Activated naive CD8-positive, alpha-beta T cell treated with anti-CD3 and anti-CD28 coated beads, Interleukin-2, amount 50 U/mL, for 16 hours (primary cell): ENCODE measurements at places on chromosomes 7 and 10.

DNA sequence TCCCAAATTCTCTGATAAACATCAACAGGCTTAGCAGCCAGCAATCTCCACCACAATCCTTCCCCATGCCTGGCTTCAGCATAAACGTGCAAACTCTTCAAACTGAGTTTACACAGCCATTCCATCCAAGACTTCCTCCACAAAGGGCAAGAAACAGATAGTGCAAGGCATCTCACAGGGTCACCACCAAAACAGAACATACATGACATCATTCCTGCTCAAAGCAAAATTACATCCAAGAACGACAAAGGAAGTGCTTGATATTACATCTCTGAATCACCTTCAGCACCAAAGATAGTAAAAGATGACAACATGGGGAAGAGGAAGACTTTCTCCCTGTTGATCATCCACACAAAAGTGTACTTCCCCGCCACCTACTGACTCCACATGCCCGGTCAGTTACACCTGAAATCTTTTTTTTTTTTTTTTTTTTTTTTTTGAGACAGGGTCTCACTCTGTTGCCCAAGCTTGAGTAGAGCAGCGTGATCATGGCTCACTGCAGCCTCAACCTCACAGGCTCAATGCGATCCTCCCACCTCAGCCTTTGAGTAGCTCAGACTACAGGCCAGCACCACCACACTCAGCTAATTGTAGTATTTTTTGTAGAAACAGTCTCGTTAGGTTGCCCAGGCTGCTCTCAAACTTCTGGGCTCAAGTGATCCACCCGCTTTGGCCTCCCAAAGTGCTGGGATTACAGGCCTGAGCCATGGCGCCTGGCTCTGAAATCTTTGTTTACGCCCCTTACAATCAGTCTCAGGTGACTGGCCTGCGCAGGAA is 127.5 kb downstream of the PARD3 start:
- DNase-seq: no peak

- no peak for DNase-seq
Measured at GRCh38 chr10:24254180-24254579, 45.2 kb downstream of the KIAA1217 start.

- DNase-seq: no peak
Measured at GRCh38 chr10:110358869-110359629, 54.3 kb upstream of the SMNDC1 start.

GRCh38 chr10:23192712-23193434 is 761 bp downstream of the PTF1A start:
- no peak for DNase-seq

DNA sequence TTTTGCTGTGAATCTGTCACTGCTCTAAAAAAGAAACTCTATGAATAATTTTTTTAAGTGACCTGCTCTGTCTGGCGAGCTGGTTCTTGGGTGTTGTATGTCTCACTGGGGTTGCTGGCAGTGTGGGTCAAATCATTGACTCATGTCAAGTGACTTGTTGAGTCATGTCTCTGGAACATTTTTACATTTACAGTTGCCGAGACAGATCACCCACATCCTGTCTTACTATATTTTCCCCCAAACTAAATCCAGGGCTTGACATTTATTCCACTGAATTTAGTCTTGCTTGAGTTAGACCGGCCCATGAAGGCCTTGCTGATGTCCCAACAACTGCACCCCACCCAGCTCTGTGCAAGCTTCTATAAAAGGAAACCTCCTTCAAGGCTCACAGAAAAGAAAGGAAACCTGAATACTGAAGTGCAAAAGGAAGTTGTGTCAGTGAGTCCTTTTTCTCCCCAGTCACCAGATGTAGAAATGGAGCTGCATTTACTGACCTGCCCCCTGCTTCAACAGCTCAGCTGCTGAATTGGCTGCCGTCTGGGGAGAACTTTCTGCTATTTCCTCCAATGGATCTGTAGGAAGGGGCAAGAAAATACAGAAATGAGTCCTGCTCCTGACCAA is 290.3 kb downstream of the TNS3 start:
- no peak for DNase-seq

DNA sequence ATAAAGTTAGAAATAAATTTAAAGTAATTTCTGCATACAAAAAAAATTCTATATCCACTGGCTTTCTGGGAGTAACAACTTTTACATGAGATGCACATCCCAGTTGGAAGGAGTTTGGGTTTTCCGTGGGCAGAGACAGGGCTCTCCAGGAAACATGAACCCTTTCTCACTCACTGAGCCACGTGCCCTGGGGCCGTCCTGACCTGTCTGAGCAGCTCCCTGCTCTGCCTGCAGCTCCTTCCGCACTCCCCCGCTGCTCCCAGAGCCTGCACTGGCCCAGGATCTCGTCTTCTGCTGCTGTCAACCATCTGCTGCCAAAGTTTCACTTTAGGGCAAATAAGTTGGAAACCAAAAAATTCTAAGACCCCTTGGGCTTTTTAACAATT is 169.1 kb downstream of the DIP2C start:
- no peak for DNase-seq

GRCh38 chr7:156823435-156823834 is 69.5 kb downstream of the LMBR1 start:
- DNase-seq: no peak

GRCh38 chr10:45464958-45465567 is 91.0 kb downstream of the ALOX5 start:
- DNase-seq: peak; percentile 54

GRCh38 chr7:16317406-16317805 is 103.9 kb downstream of the CRPPA start:
- no peak for DNase-seq

DNA sequence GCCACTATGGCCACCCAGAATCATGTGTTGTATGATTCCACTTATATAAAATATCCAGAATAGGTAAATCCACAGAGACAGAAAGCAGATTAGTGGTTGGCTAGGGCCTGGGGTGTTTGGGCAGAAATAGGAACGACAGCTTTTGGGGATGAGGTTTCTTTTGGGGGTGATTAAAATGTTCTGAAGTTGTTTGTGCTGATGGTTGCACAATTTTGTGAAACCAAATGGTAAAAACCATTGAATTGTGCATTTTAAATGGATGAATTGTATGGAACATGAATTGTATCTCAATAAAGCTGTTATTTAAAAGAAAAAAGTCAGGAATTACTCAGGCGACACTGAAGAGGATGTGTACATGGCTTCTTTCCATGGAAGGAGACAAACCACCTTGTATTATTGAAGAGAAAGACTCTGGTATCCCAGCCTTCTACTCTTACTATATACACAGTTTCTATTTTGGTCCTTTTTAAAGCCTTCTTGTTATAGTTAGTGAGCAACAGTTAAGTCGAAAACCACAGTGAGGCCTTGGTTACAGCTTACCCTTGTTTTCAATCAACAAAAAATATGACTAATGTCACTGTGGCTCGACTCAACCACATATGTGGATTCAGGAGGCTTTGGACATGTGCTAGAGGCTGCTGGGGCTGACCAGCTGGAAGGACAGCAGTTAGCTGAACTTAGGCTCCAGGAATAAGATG is 57.1 kb upstream of the KMT2E start:
- no peak for DNase-seq

DNA sequence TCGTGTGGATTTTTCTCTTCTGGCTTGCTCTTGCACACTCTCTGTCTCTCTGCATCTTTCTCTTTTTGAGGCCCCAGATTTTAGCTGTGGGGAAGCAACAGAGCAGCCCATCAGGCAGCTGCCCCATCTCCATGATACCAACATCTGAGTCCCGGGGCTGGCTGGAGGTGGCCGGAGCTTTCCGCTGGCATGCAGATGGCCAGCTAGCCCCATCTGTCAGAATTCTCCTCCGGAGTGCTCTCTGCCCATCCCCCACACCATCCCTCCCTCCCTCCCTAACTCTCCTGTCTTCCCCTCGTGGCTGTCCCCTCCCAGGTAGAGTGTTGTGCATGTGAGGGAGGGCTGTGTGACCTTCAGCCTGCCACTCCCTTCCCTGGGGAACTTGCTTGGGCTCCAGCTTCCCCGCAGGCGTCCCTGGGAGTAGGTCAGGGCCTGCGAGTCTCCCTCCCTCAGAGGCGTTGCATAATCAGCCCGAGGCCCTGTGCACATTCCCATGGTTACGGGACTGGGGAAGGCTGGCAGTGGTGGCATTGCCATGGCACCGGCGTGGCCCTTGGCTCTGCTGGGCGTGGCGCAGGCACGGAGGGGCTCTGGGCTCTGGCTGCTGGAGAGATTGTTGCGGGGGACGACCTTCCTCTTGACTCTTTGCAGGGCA is 24.7 kb downstream of the GHRHR start:
- no peak for DNase-seq

DNA sequence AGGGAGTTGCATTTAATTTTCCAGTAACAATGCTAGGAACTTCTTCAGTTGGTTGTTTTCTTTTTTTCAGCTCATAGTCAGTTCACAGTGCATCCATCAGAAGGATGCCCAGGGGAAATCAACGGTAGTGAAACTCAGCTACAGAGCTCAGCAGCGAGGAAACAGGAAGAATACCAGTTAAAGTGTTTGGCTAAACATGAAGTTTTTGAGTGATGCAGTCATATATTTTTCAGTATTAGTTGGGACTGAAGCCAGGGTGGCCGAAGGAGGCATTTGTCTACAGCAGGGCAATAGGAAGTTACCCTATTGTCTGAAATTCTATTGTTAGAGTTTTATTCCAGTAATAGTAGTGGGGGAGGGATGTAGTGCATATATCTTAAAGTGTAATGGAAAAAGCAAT is 45.3 kb upstream of the MALRD1 start:
- DNase-seq: no peak

DNA sequence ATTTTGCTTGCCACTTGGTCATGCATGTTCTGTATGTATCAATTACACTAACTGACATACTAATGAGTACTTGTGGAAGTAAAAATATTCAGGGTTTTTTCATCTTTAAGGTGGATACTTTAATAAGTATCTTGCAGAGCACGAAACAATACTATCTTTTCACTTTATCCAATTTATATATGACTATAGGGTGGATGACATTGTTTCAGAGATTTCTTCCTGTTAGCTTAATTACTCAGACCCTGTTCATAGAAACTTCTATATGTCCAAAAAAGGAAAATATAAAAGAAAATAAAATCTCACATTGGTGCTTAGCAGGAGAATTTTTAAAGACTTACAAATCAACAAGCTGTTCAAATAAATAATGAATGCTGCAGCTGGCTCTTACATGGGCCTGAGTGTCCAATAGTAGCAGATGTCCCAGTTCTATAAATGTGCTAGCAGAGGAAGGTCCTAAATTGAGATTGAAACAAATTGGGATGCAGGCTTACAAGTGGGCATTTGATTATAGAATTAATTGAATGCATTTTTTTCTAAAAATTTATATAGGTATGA is 91.5 kb upstream of the THSD7A start:
- DNase-seq: no peak

GRCh38 chr7:26368542-26368941 is 76.9 kb downstream of the SNX10 start:
- no peak for DNase-seq

- no peak for DNase-seq
Measured at GRCh38 chr7:98178321-98178720, 32.9 kb upstream of the BHLHA15 start.

DNA sequence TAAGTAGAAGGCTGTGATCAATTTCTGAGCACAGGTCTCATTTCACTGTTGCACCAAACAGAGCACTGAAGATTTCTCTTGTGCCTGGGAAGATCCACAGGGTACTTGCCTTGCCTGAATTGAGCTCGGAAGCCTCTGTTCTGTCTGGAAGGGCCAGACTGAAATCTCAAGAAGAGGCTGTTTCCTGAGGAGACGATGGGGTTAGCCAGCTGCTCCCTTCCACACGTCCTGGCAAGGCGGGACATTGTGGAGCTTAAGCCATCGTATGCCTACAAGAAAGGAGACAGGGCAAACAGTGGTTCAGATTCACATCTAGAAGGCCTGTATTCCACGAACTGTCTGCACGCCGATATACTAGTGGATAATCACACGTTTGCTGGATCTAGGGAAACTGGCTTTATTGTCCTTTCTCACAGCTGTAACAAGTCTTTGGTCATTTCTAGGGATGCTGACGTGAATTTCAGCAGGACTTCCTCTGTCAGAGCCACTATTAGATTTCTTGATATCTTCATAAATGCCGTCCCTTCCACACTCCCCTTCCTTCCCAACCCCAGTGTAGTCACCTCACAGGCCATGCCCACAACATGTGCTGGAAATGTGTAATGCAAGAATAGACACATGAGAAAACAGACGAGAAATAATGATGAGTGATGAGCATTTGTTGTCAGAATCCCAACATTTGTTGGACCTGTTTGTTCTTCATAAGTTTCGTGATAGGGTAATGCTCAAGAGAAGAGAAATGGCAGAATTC is 137.2 kb upstream of the RSU1 start:
- no peak for DNase-seq
